ENCODE measurements at places on chromosomes 7 and 10.

DNA sequence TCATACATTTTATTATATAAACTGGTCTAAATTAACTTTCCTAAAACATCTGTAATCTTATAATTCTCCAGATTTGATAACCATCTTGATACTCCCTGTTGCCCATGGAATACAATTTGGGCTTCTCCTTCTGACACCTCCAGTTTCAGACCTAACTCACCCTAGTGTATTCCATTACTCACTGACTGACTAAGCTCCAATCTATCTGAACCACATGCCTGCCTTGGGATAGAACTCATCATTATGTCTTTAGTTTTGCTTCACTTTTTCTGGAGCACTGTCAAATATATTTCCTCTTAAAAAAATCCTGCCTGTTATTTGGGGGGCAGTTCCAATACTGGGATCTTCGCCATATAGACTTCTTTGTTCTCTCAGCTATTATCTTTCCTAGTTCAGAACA lies 4.9 kb upstream of the FOXP2 start:
- DNase-seq, result no peak

- DNase-seq, result peak; percentile 45
These were observed 18.7 kb downstream of the MPP7 start for GRCh38 chr10:28284126-28284525.

GRCh38 chr10:35707642-35708425 lies 65.7 kb upstream of the FZD8 start:
- DNase-seq, result no peak

GRCh38 chr7:47415318-47416212 lies 166.3 kb downstream of the TNS3 start:
- DNase-seq, result no peak

GRCh38 chr10:10644008-10644646 lies 373.5 kb upstream of the CELF2 start:
- DNase-seq, result no peak

DNA sequence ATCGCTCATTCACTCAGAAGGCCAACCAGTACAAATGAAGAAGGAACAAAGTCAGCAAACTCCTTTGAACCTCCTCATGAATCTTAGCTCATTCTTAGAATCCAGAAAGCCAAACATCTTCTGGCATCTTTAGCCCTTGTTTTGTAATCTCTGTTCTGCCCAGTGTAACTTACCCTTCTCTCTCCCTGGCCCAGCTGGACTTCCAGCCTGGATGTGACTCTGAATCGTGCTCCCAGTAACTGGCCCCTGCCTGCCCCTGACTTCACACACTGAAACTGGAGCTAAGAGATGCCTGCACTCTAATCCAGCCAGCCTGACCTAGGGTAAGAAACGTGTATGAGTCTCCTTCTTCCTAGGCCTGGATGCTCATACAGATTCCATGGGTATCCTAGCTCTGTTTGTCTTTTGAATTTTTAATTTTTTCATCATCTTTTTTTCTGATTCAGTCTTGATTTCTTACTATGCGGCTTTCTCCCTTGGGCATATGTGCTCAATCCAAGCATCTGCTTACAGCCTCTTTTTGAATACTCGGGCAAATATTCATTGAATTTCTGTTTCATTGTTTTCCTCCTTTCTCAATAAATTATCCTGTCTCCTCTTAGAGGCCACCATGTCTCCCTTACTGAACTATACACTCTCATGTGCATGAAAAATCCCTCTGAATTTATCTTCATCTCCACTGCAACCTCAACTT lies 845.6 kb upstream of the AUTS2 start:
- DNase-seq, result no peak

GRCh38 chr7:5533821-5534367 lies 110.3 kb upstream of the TNRC18 start:
- DNase-seq, result no peak

DNA sequence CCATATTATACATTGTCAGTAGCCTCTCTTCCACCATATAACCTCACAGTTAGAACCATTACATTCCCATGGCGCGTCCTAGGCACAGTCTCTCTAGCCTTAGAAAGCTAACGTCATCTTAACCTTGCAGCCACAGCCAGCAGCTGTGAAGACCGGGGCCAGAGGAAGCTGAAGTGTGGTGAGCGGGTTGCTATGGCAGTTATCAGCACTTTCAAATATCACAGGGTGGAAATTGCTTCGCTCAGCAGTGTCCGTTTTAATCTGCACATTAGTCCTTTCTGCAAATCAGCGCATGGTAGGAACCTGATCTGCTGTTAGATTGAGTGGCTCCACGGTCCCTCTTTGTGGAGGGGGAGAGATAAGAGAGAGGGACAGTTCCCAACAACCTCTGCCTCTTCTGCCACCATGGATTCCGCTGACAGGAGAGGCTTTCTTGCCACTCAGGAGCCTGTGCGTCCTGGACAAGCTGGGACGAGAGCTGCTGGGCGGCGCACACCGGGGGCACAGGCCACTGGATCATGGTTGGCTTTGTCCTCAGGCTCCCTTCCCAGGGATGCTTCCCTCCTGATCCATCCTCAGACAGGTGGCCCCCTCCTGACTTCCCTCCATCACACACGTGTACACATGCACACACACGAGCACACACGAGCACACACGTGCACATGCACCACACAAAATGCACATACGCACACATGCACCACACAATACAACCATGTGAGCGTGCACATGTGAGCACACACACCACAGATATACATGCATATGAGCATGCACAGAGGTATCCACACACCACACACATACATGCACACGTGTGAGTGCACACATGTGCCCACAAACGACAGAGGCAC lies 93.8 kb downstream of the WDR37 start:
- no peak for DNase-seq

- DNase-seq, result peak; percentile 55
These were observed 36.3 kb downstream of the SMNDC1 start for GRCh38 chr10:110268442-110268841.

DNA sequence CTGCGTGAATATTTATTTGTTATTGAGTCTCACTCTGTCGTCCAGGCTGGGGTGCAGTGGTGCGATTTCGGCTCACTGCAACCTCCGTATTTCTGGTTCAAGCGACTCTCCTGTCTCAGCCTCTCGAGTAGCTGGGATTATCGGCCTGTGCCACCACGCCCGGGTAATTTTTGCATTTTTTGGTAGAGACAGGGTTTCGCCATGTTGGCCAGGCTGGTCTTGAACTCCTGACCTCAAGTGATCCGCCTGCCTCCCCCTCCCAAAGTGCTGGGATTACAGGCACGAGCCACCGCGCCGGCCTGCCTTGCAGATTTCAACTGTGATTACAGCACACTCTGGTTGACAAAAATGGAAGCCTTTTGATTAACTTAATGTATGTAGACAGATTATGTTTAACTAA lies 730.0 kb upstream of the VSTM2A start:
- DNase-seq, result no peak

GRCh38 chr7:42167206-42167605 lies 69.8 kb downstream of the GLI3 start:
- DNase-seq, result no peak

DNA sequence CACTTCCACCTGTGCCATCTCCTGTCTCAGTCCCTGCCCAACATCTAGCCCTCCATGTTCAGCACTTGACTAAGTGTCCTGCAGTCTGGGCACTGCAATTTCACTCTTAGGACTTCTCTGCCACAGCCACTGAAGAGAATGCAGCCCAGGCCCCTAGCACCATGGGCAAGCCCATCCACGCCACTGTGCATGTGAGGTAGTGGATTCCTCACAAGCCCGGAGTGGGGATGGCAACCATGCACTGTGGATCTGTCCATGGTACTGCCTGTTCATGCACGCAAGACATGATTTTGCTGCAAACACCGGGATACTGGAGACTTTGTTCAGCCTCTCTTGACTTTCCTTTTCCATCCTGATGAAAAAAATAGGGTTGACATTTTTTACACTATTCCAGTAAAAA lies 12.3 kb downstream of the DDC start:
- DNase-seq, result no peak

- no peak for DNase-seq
These were observed 127.9 kb upstream of the NRBF2 start for GRCh38 chr10:63005246-63005645.

GRCh38 chr7:135768467-135768866 lies 19.9 kb upstream of the FAM180A start:
- DNase-seq, result no peak

DNA sequence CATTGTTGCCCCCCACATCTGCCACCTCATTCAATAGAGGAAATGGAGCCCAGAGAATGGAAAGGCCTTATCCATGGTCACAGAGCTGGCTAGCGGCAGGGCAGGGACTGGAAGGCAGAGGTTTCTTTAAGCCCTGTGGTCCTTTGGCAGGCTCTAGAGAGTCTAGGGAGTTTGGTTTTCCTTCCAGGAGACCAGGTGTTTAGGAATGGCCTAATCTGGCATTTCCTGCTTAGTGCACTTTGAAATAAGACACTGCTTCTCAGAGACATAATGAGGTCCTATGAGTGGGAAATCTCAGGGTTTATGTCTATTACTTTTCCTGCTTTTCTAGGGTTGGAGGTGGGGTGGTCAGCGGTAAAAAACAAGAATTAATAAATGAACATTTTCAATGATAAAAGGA lies 6.1 kb downstream of the MARVELD1 start:
- DNase-seq, result no peak

DNA sequence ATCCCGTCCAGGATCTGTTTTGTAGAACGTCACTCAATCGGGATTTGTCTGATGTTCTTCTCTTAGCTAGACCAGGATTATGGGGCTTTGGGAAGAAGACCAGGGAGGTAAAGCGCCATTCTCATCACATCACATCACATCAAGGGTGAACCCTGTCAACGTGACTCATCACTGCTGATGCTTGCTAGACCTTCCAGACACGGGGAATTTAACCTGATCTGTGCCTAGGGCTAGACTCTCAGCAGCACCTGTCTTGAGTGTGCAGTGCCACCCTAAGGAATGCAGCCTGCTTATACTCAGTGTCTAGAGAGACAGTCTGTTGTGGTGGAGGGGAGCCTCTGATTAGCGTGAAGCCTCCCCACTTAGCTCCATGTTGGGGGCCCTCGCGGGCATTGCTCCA lies 678.6 kb upstream of the FOXK1 start:
- no peak for DNase-seq

DNA sequence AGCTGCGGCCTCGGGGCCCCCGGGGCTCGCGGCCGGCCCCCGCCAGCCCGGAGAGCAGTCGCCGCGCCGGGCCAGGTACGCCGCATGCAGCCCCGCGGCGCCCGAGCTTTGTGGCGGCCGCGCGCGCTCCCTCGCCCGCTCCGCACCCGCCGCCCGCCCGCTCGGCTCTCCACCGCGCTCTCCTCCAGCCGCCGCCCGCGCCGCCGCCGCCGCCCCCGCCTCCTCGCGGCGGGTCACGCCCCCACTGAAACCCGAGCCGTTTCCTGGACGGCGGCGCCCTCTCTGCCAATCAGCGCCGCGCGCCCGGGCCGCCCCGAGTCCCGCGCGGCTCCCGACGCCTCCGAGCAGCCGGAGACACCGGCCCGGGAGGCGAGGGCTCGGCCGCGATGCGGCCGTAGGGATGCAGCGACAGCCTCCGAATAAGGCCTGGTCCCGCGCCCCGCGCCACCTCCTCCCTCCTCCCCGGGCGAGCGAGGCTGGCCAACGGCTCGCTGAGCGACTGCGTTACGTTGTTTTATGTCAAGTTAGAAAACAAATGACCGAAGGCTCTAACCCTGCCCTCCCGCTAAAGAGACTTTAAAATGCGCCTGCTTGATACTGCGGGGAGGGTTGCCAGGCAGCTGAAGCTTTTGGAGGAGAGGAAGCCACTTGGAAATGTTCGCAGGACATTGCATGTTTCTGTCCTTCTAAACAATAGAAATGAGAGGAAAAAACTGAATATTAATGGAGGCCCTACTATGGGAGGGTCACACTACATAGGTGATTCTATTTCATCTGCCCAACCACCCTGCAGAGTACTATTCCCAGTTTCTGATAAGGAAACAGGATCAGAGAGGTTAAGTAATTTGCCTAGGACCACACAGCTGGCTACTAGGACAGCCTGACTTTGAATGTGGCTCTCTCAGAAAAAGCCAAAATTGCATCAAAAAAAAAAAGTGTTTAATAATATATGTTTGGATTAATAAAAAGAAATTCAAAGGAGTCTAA lies at the start of gene FGFR2:
Gene FGFR2, minus strand, starts transcription at position 182 of the 987 bp plus-strand sequence. CDS start 4,627 bp downstream, outside the sequence.
- no peak for DNase-seq

GRCh38 chr7:144036302-144036885 lies 12.4 kb upstream of the OR2A5 start:
- DNase-seq, result no peak

DNA sequence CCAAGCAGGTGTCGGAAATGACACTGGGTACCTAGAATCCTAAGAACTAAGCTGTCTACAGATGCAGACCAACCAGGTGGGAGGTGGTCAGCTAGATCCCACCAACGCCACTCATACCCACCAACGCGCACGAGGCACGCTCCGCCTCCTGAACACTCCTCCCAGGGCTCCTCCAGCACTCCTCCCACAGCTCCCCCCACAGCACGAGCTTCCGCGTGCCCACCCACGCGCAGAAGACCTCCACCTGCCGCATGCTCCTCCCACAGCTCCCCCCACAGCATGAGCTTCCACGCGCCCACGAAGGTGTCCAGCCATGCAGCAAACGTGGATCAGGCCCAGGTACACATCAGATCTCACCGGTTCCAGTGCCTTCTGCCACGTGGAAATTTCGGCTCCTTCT lies 196.0 kb downstream of the MAD1L1 start:
- DNase-seq, result no peak

GRCh38 chr10:17669185-17669872 lies 25.4 kb downstream of the STAM start:
- DNase-seq, result no peak

DNA sequence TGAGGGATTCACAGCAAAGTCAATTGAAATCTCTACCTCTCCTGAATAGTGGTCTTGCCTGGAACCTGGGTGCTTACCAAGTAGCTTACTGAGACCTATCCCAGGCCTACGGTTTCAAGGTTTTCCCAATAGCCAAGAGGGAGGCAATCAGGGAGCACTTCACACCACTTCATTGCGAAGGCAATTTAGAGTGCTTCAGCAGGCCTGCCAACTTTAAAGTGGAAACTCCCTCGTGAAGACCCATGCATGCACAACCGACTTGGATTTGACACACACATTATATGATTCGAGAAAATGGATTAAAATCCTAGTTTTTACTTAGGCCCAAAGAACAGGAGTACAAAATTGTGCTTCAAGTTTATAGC lies 51.5 kb upstream of the NOBOX start:
- no peak for DNase-seq

DNA sequence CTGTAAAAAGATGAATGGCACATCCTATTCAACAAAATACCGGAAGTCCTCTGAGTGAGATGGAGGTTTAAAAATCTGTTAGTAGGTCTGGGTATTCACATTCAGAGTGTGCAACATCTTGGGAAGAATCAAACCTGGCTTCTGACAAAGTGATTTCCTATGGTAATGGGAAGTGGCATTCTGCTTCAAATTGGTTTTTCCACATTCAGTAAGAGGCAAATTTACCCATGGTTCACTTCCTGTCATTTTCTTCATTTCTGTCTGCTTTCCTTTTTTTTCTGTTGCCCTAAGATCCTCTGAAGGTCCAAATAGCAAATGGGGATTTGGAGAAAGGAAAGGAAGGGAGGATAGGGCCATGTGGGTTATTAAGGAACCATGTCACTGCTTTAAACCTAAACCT lies 218.3 kb downstream of the DOCK4 start:
- DNase-seq, result peak; percentile 1

DNA sequence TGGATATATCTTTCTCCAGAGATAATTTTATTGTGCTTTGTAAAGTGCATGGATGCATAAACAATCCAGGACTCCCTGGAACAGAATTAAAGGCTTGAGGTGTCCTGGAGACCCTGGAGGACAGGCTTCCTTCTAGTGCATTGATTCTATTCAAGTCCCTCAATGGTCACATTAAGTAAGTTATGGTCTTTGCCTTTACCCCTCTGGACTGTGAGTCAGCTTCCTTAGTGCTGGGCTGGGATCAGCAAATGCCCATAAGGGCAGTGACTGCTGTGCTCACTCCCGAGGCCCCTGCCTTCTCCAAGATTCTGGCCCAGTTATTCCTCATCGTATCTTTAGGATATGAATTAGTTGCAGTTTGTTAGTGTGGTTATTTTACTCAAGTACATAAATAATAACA lies 178.7 kb upstream of the PRSS58 start:
- no peak for DNase-seq

All from OCI-LY7 (cell line).